ENCODE measurements at places on chromosomes 6 and 20. TPM values are rescaled to one million over a fixed set of nuclear protein-coding genes. Genes with fewer than 3 reads are reported as not detected.
A peak's percentile ranks its signal among the peaks of the same experiment; 100 is the strongest.

DNA sequence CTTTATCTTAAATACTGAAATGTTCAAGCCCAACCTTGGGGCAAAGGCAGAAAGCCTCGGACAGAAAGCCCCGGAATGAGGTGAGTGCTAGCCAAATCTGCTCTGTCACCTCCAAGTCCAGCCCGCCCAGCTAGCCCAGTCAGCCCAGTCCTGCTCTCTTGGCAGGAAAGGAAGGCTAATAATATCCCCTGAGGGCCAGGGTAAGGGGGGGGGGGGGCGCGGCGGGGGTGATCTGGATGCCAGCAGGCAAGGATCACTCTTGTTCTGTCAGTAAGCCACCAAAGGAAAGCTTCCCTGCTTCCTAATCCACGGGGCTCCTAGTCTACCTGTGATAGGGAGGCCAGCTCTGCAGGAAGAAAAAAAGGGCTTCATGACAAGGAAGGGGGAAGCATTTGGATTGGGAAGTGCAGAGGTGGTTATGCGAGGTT is 1.1 kb downstream of the NDRG3 start:
- no peaks in the 10 kb centered on the region for H3K36me3 ChIP-seq
- DNase-seq = peak; percentile 48
- peaks cover 10% of the 10 kb centered on the region for H3K4me1 ChIP-seq
- peak overlapping the region; percentile 92 for H3K4me3 ChIP-seq
- H3K27ac ChIP-seq = peak overlapping the region; percentile 48

UFL1 gene
- total RNA-seq = 53.4 TPM

GRCh38 chr6:42889815-42890214 is 10.4 kb downstream of the RPL7L1 start:
- H3K36me3 ChIP-seq = peaks cover 40% of the 10 kb centered on the region
- H3K4me3 ChIP-seq = peak overlapping the region; percentile 90
- H3K27ac ChIP-seq = peak overlapping the region; percentile 92
- H3K4me1 ChIP-seq = peaks cover 14% of the 10 kb centered on the region

PLCB1 gene
- 66.5 TPM for total RNA-seq

DNA sequence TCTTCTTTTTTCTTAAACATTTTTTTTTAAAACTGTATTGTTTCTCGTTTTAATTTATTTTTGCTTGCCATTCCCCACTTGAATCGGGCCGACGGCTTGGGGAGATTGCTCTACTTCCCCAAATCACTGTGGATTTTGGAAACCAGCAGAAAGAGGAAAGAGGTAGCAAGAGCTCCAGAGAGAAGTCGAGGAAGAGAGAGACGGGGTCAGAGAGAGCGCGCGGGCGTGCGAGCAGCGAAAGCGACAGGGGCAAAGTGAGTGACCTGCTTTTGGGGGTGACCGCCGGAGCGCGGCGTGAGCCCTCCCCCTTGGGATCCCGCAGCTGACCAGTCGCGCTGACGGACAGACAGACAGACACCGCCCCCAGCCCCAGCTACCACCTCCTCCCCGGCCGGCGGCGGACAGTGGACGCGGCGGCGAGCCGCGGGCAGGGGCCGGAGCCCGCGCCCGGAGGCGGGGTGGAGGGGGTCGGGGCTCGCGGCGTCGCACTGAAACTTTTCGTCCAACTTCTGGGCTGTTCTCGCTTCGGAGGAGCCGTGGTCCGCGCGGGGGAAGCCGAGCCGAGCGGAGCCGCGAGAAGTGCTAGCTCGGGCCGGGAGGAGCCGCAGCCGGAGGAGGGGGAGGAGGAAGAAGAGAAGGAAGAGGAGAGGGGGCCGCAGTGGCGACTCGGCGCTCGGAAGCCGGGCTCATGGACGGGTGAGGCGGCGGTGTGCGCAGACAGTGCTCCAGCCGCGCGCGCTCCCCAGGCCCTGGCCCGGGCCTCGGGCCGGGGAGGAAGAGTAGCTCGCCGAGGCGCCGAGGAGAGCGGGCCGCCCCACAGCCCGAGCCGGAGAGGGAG is 580 bp downstream of the VEGFA start:
- peak overlapping the region; percentile 85 for H3K4me3 ChIP-seq
- peaks cover 79% of the 10 kb centered on the region for H3K4me1 ChIP-seq
- DNase-seq = peak; percentile 63

- H3K27ac ChIP-seq = no peak overlapping the region
- H3K4me1 ChIP-seq = no peaks in the 10 kb centered on the region
- DNase-seq = peak; percentile 30
Observed at GRCh38 chr20:55888685-55889084, 116.6 kb downstream of the CBLN4 start.
